ENCODE measurements at places on chromosomes 5 and 9. TPM values are rescaled to one million over a fixed set of nuclear protein-coding genes. Genes with fewer than 3 reads are reported as not detected.

Gene BRINP1
- 1.1 TPM for total RNA-seq

DNA sequence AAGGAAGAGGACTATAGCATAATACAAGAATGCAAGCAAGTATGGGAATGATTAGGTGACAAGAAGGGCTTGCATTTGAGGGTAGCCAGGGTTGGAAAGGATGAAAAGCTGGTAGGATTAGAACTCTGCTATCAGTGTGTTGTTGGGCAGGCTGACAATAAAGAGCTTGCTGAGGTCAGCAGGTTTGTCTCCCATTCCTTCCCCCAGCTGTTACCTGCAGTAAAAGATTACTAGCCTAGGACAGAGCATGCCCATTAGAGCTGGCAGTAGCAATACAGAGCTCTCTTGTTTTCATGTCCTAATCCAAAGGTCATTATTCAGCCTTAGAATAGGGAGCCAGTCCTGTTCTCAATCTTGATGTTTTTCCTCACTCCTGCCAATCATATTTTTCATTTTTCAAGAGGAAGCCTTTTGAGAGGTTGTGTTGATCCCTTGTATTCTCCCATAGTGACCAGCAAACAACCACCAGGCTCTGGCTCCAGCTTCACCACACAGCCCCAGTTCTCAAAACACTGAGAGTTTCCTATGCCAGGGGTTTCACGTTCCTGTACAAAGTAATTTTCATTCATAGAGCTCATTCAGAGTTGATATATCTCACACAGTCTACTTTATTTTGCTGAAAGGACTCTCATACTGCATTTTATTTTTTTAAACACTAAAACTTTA, 71.7 kb downstream of the OR2K2 start:
- no peak for DNase-seq

Gene PCDHGB6
- 23.1 TPM for total RNA-seq

Gene LCN10
- total RNA-seq, result not detected

DNA sequence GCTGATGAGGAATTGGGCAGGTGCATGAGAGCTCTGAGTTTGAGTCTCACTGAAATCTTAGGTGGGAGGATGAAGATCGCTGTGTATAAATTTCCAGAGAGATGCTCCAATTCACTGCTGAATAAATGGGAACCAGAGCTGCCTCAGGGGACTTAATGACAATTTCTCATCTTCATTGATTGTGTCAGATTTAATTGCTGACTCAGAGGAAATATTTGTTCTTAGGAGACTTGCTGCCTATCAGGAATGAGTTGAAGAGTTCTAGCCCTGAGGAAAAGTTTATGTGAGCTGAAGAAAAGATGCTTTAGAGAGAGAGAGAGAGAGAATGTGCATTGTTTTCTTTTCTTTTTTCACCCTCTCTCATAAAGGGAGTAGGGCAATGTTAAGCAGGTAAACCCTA, 827.5 kb upstream of the WWC1 start:
- no peak for DNase-seq

- DNase-seq, result no peak
These were observed 685.6 kb downstream of the CETN3 start for GRCh38 chr5:89723907-89724306.

- no peak for DNase-seq
These were observed 108.4 kb upstream of the NREP start for GRCh38 chr5:111865356-111865755.

Gene GPX8
- 38.8 TPM for total RNA-seq

- DNase-seq, result no peak
These were observed 50.4 kb upstream of the APC start for GRCh38 chr5:112687306-112687705.

Gene INSL6
- not detected for total RNA-seq

DNA sequence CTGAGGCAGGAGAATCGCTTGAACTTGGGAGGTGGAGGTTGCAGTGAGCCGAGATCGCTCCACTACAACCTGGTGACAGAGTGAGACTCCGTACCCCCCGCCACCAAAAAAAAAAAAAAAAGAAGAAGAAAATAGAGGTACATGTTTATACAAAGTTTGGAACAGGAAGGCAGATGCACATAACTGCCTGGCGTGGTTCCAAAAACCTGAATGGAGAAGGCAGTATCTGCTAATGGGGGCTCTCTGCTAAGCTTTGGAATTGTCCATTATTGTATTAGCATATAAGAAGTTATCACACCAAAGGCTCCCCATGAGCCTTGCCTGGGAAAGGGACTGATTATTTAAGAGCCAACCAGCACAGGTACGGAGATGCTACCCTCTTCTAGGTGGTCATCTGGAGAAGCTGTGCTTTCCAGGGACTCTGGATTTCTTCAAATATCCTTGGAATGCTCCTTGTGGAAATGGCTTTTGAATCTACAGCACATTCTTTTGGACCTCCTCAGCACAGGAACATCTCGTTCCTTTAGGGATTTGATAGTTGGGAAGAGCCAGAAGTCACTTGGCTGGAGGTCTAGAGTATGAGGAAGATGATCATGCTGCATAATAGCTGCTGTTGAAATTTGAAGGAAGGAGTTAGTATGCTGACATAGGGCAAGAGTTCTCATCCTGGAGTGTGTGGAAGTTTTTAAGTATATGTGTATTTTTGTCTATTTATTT, 42.5 kb upstream of the ABCA1 start:
- DNase-seq, result no peak

GRCh38 chr5:44933686-44934085, 124.9 kb downstream of the MRPS30 start:
- no peak for DNase-seq

DNA sequence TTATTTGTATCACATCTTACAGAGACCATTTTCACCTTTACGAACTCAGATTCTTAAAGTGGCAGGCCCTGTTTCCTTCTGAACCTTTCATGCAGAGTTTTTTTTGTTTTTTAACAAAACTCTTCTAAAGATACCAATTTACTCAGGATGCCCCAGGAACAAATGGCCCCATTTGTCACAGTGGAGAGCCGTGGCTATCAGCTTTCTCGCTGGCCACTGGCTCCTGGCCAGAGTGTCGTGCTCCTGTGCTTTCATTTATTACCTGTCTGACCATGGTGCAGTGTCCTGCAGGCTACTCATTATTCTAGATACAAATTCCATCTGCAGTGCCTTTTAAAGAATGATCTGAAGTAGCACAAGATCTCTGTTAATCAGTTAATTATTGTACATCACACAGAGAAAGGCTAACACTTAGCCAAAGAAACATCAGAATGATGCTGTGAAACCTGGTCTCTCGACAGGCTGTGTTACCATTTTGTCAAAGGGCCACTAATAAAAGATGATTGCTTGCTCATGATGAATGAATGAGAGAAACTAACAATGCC, 27.8 kb downstream of the ADRA1B start:
- no peak for DNase-seq

- no peak for DNase-seq
These were observed 23.4 kb downstream of the ANGPTL2 start for GRCh38 chr9:127098916-127099553.

Gene KCNV2
- not detected for total RNA-seq

Gene SAXO1
- total RNA-seq, result 0.22 TPM

- DNase-seq, result no peak
These were observed 150.1 kb downstream of the DAB2IP start for GRCh38 chr9:121801579-121801978.

All from progenitor cell of endocrine pancreas (in vitro differentiated cells).